CD14-positive monocyte (primary cell): ENCODE measurements at places on chromosomes 5 and 9.

GRCh38 chr9:108035487-108035886, 545.9 kb upstream of the KLF4 start:
- DNase-seq: no peak

GRCh38 chr5:14598225-14598624, 16.6 kb downstream of the OTULINL start:
- peak; percentile 47 for DNase-seq

DNA sequence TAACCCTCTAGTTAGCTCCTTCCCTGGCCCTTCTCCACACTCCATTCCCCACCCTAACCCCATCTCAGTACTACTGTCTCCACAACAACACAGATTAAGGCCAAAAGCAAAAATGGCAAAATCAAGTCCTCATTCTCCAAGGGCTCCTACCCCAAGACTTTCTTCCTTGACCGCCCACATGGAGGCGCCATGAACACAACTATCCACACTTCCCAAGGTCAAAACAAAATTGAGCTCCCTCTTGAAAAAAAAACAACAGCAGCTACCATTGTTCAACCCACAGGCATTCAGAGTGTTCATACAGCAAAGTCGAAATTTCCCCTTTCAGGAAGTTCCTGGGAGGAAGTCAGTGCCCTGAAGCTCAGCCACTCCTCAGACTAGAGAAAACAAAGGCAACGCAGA, 54.4 kb downstream of the GNAQ start:
- peak; percentile 77 for DNase-seq

- DNase-seq: peak; percentile 55
Observed at GRCh38 chr5:17218353-17219005, 1.0 kb downstream of the BASP1 start.

DNA sequence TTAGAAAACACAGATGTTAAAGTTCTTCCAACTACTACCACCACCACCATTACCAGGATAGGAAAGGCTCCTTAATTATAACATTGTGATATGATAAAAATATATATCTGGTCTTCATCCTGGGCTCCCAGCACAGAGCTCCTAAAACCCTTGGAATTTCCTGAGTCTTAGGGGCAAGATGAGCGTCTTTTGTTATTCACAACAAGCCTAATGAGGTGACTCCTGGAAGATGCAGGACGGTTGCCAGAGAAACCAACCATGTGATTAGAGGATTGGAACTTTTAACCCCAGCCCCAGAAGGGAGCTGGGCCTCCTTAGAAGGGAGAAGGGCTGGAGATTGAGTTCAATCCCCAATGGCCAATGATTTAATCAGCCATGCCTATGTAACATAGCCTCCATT, 148.0 kb upstream of the ADRA1B start:
- no peak for DNase-seq

DNA sequence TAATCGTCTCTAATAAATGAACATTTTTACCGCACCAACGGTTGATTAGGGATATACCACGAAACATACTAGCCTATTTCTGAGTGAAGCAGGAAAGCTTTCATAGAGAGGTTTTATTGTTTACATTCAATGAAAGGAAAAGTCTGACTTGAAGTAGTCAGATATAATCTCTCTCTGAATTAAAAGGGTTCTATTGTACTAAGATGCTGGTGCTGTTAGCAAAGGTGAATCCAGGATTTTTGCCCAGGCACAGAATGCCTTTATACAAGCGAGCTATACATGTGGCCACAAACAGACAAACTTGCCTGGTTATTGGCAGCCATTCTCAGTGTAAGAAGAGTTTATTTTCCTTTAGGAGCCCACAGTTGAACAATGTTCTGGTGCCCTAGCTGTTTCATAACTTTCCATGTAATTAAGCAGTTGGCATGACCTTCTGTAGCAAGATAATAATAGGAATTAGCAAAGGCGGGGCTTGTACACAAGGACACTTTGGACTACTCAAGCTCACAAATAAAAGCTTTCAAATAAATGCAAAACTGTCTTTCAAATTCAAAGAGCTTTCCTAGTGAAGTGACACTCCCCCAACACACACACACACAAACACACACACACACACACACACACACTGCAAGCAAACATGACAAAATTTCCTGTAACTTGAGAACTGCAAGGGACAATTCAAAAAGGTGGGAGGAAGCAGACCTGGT, 198.7 kb upstream of the MAP3K1 start:
- DNase-seq: no peak

GRCh38 chr9:87512311-87512710, 14.6 kb downstream of the DAPK1 start:
- no peak for DNase-seq

- no peak for DNase-seq
Observed at GRCh38 chr5:113367586-113367985, 67.2 kb downstream of the TSSK1B start.

GRCh38 chr9:15249042-15249818, 57.8 kb downstream of the TTC39B start:
- DNase-seq: no peak

GRCh38 chr5:135625486-135625885, 46.7 kb upstream of the CXCL14 start:
- no peak for DNase-seq

DNA sequence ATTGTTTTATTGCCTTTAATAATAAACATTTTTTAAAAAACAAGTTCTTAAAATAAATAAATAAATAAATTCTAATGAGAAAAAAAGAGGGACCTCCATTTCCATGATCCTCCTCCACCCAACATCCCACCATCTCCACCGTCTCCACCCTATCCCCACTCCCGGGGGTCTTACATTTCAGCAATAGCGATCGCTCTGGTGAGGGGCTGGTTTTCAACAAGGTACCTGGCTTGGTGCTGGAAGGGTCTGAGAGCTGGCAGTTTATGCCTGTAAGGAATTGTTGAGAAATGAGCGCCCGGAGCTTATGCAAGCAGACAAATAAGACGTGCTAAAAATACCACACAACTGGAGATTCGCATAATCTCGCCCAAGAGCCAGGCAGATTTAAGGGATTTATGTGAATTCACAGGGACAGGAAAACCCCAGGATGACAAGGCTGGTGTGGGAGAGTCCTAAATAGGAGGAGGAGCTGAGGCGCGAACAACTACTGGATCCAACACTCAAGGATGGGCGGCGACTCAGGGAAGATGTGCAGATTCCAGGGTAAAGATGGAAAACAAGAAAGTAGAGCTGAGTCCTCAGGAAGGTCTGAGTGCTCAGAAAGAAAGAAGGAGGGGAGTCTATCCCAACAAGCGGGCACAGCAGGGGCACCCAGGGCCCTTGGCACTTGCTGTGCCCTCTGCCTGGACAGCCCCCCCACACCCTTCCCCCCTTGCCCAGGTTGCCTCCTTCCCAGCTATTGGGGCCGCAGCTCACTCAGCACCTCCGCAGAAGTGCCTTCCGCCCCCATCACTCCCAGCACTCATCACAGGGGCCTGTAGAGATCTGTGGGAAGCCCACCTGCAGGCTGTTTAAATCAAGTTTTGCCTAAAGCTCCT, 27.0 kb downstream of the TRIM14 start:
- DNase-seq: no peak

- DNase-seq: no peak
Observed at GRCh38 chr5:166781737-166782136, 1509.7 kb upstream of the WWC1 start.

DNA sequence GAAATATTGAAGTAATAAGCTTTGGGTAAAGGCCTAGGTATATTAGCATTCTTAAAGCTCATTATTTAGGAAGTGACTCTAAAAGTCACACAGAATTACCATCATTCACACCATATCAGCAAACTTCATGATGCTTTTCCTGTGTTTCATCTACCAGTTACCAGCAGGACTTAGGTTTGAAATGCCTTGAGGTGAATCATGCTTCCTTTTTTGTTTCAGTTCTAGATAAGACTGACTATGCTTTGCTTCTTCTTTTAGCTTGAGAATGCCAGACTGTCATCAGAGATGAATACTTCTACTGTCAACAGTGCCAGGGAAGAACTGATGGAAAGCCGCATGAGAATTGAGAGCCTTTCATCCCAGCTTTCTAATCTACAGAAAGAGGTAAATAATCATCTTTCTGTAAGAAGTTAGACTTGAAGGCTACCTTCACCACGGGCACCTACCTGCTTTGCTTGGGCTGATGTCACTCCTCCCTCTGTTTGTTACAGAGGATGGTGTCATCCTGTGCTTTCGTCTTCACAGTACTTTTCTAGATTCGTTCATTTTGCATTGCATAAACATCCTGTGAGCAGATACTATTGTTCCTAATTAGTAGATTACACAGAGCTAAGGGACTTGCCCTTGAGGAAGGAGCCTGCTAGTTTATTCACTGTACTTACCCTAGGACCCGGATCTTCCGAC, 34.7 kb downstream of the LMNB1 start:
- DNase-seq: peak; percentile 92

DNA sequence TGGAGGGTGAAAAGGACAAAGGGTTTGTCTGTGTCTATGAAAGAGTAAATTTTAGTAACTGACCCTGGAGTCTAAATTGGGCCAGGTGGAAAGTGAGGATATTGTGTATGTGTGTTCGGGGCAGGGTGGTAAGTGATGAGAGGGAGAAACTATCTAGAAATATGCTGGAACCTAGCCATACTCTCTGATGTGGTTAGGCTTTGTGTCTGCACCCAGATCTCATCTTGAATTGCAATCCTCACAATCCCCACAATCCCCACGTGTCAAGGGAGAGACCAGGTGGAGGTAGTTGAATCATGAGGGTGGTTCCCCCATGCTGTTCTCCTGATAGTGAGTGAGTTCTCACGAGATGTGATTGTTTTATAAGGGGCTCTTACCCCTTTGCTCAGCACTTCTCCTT, 60.6 kb downstream of the COMMD10 start:
- DNase-seq: no peak

- no peak for DNase-seq
Observed at GRCh38 chr5:16536246-16536645, 70.6 kb upstream of the ZNF622 start.

GRCh38 chr9:31697956-31698355, 686.5 kb upstream of the ACO1 start:
- no peak for DNase-seq

DNA sequence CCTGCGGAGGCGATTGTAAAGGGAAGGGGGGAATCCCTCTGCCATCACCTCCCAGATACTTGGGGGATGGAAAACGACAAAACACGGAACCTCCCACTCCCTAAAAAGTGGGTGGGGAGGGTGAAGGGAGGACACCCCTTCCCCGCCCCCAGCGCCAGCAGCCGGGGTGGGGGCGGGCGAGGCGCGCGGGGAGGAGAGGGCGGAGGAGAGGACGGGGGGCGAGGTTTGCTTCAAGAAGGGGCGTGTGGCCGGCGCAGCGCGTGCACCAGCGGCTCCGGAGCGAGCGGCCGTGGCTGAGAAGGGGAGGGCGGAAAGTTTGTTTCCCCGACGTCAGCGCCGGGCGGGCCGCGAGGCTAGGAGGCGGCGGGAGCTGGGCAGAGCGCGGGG, at the start of gene PRRX2:
PRRX2 (plus strand) TSS at position 259 of the 387 bp plus-strand sequence. CDS start 221 bp downstream, outside the sequence.
- no peak for DNase-seq

- no peak for DNase-seq
Observed at GRCh38 chr5:82655078-82655477, 376.9 kb upstream of the RPS23 start.

DNA sequence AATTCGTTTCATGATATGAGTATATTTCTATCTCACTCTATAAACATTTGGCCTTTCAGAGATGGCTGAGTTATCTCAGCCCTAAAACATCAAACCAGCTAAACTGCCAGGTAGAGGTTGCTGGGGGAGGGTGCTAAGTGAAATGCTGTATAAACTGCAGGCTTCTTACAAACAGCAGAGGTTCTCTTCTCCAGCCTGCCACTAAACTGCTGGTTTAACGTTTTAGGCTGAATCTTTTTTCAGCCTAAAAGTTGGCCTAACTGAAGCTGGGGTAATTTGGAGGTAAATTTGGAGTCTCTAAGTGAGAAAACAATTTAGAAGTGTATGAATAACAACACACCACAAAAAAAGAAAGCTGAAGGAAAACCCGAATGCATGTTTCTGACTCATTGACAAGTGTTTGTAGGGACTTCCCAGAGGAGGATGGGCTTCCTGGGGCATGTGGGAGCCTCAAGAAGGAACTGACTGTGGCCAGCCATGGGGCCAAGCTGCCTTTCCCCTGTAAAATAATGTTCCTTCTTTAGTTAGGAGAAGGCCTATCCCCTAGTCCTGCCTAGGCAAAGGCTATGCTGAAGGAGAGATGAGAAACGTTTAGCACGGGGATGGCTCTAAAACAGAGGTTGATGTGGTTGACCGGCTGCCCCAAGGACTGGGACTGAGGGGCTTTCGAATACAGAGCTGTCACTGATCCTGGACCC, 44.3 kb downstream of the SLC28A3 start:
- peak; percentile 74 for DNase-seq

DNA sequence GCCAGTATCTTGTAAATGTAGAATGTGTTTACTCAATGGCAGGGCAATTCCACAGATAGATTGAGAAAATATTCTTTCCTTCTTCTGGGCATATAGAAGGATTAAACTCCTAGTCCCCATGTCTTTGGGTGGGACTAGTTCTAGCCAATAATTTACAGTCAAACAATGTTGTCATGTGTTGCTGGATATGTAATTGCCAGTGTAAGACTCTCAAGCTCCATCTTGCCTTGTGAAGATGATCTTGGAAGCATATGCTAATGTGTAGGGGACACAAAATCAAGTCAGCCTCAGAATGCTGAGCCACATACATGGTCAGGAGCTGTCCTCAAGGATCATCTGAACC, 386.9 kb downstream of the CETN3 start:
- no peak for DNase-seq

DNA sequence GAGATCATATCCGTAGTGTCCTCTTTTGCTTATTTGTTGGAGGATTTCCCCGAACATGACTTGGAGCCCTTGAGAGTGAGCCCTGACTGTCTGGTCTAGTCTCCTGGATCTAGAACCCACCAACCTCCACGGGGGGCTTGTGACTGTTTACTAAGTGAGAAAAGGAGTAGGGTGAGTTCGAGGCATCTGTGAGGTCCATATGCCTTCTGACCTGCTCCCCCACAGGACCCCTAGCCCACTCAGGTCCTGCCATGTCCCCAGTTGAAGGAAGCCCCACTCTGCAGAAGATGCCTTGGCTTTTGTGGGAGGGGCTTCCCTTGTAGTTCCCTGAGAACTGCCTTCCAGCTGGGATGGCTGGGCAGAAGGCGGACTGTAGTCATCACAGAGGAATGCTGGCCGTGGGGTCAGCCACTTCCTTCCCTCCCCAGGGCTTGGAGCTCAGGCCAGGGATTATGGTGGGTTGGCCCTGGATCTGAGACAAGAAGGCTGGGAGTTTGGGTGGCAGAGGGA, 7.0 kb upstream of the IRF1 start:
- DNase-seq: no peak

GRCh38 chr5:98363157-98363556, 410.3 kb upstream of the RGMB start:
- no peak for DNase-seq
